ENCODE measurements at places on chromosomes 2 and 18.

- DNase-seq: no peak
- H3K36me3 ChIP-seq: no peaks in the 10 kb centered on the region
- H3K27ac ChIP-seq: no peak overlapping the region
- H3K4me1 ChIP-seq: no peaks in the 10 kb centered on the region
- no peak overlapping the region for H3K4me3 ChIP-seq
- peaks cover 9% of the 10 kb centered on the region for H3K27me3 ChIP-seq
Measured at GRCh38 chr2:7987992-7988391, 693.9 kb upstream of the ID2 start.

DNA sequence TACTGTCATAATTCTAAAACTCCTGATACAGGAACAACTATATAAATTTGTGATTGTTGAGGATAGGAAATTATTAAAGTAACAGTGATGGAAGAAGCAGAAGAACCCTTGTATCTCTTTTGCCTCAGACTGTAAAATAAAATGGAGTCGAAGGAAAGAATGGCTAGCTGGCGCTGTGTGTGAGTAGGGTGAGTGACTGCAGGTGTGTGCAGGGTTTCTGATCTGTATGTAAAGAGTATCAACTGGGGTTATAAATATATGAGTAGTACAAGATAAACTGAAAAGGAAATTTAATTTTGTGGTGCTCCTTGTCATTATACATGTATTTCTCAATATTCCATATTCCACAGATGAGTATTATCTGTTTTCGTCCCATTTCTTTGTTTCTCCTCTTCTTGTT lies 15.2 kb downstream of the POLI start:
- no peak for DNase-seq
- peaks cover 4% of the 10 kb centered on the region for H3K4me1 ChIP-seq
- peaks cover 40% of the 10 kb centered on the region for H3K36me3 ChIP-seq
- H3K27me3 ChIP-seq: no peaks in the 10 kb centered on the region
- H3K27ac ChIP-seq: no peak overlapping the region
- H3K4me3 ChIP-seq: no peak overlapping the region

- peak overlapping the region; percentile 96 for H3K27ac ChIP-seq
- no peaks in the 10 kb centered on the region for H3K27me3 ChIP-seq
- peaks cover 56% of the 10 kb centered on the region for H3K4me1 ChIP-seq
- H3K36me3 ChIP-seq: peaks cover 29% of the 10 kb centered on the region
Measured at GRCh38 chr2:106160786-106161261, 33.3 kb downstream of the UXS1 start.

GRCh38 chr2:240626531-240627300 lies 1.4 kb downstream of the GPR35 start:
- no peak for DNase-seq
- H3K27me3 ChIP-seq: no peaks in the 10 kb centered on the region
- no peaks in the 10 kb centered on the region for H3K4me1 ChIP-seq

- no peaks in the 10 kb centered on the region for H3K27me3 ChIP-seq
- no peak overlapping the region for H3K27ac ChIP-seq
- DNase-seq: no peak
- H3K36me3 ChIP-seq: no peaks in the 10 kb centered on the region
- H3K4me3 ChIP-seq: no peak overlapping the region
Measured at GRCh38 chr18:30971338-30971956, 71.1 kb downstream of the DSC3 start.

DNA sequence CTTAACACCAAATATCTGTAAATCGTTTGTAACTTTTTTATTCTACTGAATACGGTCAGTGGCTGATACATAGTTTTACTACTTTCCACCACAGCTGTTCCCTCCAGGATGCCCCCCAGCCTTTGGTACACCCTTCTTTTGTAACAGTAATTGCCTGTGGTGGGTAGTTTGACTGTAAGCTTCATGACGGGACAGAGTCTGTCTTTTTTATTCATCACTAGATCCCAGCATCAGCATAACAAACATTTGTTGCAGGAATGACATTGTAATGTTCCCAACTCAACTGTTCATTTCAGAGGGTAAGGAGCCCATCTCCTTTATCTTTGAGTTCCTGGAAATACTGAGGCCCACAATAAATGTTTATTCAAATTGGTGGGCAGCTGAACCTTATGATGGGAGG lies 67.5 kb downstream of the MBOAT2 start:
- DNase-seq: no peak
- H3K27ac ChIP-seq: no peak overlapping the region
- H3K4me1 ChIP-seq: peaks cover 29% of the 10 kb centered on the region
- no peak overlapping the region for H3K4me3 ChIP-seq

DNA sequence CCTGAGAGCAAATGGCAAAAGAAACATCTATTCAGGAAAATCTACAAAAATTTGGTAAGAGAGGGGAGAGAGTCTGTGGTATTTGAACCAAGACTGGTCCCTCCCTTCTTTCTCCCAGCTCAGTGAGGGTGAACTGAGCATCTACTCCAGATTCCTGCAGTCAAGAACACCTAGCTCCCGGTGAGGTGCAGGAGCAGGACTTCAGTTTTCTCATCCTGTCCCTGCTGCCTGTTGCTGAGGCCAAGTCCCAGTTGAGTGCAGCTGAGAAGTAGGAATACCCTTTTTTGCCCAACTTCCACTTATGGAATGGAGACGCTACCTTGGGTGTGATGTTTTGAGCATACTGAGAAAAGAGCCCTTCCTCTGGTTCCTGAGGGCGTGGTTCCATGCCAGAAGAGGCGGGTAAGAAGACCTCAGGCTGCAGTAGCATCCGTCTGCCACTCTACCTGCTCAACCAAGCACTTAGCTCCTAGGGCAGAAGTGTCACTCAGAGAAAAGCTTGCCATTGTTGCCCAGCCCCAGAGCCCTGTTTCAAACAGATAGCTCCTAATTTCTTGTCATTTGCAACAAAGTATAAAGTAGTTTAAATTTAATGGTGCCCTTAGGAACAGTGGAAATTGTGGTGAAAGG lies 112.9 kb downstream of the SOS1 start:
- H3K4me3 ChIP-seq: no peak overlapping the region
- DNase-seq: no peak
- H3K27ac ChIP-seq: no peak overlapping the region
- H3K36me3 ChIP-seq: peaks cover 25% of the 10 kb centered on the region

- peaks cover 4% of the 10 kb centered on the region for H3K4me1 ChIP-seq
- no peak overlapping the region for H3K4me3 ChIP-seq
- H3K36me3 ChIP-seq: no peaks in the 10 kb centered on the region
Measured at GRCh38 chr2:190744041-190744440, 95.2 kb downstream of the NAB1 start.

GRCh38 chr2:51650769-51651168 lies 618.8 kb upstream of the NRXN1 start:
- no peaks in the 10 kb centered on the region for H3K27me3 ChIP-seq
- H3K36me3 ChIP-seq: no peaks in the 10 kb centered on the region
- no peak for DNase-seq
- H3K27ac ChIP-seq: no peak overlapping the region
- no peak overlapping the region for H3K4me3 ChIP-seq

DNA sequence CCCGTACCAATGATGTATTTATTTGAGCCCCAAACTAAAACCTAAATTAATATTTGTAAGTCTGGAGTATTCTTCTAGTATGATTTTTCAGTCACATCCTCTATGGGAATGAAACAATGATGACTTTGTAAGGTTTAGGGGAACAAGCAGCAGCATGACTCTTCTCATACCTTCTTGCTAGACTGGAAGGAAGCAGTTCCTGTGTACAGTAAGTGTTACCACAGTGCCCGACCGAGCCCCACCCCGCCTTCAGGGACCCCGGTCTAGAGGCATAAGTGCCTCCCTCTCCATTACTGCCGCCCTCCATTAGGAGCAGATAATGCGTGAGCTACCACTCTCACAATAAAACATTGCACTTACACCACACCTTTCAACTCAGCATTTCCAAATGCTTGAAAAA lies 599.3 kb downstream of the ARHGAP15 start:
- no peak overlapping the region for H3K4me3 ChIP-seq
- DNase-seq: no peak
- peaks cover 22% of the 10 kb centered on the region for H3K4me1 ChIP-seq
- no peak overlapping the region for H3K27ac ChIP-seq
- H3K27me3 ChIP-seq: peaks cover 11% of the 10 kb centered on the region
- no peaks in the 10 kb centered on the region for H3K36me3 ChIP-seq
